ENCODE measurements at places on chromosomes 1 and 21. TPM values are rescaled to one million over a fixed set of nuclear protein-coding genes. Genes with fewer than 3 reads are reported as not detected.

TNFRSF18 gene
- 8.1 TPM for total RNA-seq

NFASC gene
- total RNA-seq: 29.9 TPM

CELA2A gene
- not detected for total RNA-seq

BGLAP gene
- total RNA-seq: 1.8 TPM

IGSF21 gene
- 6.6 TPM for total RNA-seq

IARS2 gene
- total RNA-seq: 51.4 TPM

PDZK1IP1 gene
- total RNA-seq: 245 TPM

FAM131C gene
- total RNA-seq: 5.0 TPM

FAF1 gene
- total RNA-seq: 72.8 TPM

AQP10 gene
- total RNA-seq: not detected

ELOA gene
- total RNA-seq: 39.1 TPM

PAPPA2 gene
- 93.5 TPM for total RNA-seq

CBR1 gene
- 94.3 TPM for total RNA-seq

CFHR4 gene
- 0.35 TPM for total RNA-seq

C1orf226 gene
- total RNA-seq: 15.2 TPM

SYPL2 gene
- total RNA-seq: 6.7 TPM

KANK4 gene
- 0.50 TPM for total RNA-seq

GPR37L1 gene
- 0.13 TPM for total RNA-seq

LIX1L gene
- total RNA-seq: 27.8 TPM

OR2M4 gene
- total RNA-seq: not detected

PLD5 gene
- 0.47 TPM for total RNA-seq

GJA5 gene
- 28.3 TPM for total RNA-seq

GUCA2A gene
- total RNA-seq: not detected

OPTC gene
- total RNA-seq: not detected

PLEKHA6 gene
- 65.1 TPM for total RNA-seq

RSRP1 gene
- 123 TPM for total RNA-seq

SLFNL1 gene
- total RNA-seq: 0.50 TPM

KRTAP21-2 gene
- total RNA-seq: not detected

HSPB7 gene
- 29.1 TPM for total RNA-seq

FCRL5 gene
- 10.3 TPM for total RNA-seq

MAEL gene
- total RNA-seq: 0.54 TPM

AK4 gene
- total RNA-seq: 47.6 TPM

All from kidney (tissue), 22 donors.